ENCODE measurements at places on chromosomes 3 and 15.

DNA sequence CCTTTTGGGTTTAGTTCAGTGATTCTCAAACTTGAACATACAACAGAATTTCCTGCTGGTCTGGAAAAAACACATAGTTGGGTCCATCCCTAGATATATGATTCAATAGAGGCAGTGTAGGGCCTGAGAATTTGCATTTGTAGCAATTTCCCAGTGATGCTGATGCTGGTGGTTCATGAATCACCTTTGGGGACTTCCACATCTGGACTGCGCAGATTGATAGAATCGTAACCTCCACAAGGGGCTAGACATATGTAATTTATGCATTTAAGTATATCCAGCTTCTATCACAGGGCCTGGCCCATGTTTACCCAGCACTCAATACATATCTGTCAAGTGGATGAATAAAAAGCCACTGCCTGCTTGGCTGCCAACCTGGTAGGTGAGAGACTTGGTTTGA is 33.8 kb upstream of the SUCLG2 start:
- DNase-seq, result no peak

GRCh38 chr15:70375586-70375985 is 277.9 kb upstream of the TLE3 start:
- DNase-seq, result no peak

DNA sequence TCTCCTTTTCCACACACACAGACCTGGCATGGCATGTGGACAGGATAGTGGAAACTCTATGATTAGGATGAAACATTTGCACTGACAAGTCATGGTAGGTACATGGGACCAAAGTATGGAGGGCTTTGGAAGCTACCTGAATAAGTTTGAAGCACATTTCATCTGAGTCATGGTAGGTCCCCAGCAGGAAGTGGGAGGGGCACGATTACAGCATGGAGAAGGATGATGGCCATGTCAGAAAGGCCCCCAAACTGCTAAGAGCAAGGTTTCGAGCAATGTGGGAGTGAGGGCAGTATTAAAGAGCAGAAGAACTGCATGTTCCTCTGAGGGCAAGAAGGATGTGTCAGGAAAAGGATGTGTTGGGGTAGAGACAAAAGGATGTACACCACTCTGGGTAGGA is 51.5 kb upstream of the CSTA start:
- DNase-seq, result no peak

- DNase-seq, result no peak
Observed at GRCh38 chr3:131387796-131388489, 6.4 kb downstream of the NUDT16 start.

- DNase-seq, result no peak
Observed at GRCh38 chr3:130811557-130811956, 64.9 kb upstream of the PIK3R4 start.

DNA sequence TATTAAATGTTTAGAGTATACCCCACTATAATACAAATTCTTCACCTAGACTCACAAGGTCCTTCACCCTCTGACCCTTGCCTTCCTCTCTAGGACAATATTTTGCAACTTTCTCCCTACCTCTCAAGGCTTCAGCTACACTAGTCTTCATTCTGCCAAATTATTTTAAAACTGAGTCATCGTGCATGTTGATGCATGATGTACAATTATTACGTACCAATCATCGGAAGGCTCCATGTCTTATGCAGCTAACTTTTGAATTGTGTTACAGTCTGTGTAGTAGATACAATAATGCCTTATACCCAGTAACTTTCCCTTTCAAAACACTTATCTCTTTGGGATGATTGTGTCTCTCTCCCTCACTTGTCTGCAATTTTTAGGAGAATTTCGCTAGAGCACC is 98.5 kb upstream of the ROBO2 start:
- no peak for DNase-seq

- no peak for DNase-seq
Observed at GRCh38 chr3:185313693-185314246, 49.2 kb upstream of the MAP3K13 start.

DNA sequence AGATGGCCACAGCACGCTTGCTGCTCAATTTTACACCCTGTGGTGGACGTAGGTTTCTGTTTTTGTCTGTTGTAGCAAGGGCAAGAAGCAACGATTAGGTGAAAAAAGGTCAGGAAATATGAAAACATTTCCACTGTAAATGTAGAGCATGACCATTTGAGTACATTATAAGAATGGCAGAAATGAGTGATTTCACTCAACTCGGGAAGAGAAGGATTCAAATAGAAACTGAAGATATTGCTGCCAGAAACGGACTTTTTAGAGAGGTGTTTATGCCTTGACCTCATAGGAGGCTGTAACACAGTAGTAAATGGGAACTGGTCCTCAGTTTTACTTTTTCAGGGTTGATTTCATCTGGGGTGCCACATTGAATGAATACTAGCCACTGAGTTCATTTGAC is 33.1 kb upstream of the GASK1A start:
- DNase-seq, result no peak

DNA sequence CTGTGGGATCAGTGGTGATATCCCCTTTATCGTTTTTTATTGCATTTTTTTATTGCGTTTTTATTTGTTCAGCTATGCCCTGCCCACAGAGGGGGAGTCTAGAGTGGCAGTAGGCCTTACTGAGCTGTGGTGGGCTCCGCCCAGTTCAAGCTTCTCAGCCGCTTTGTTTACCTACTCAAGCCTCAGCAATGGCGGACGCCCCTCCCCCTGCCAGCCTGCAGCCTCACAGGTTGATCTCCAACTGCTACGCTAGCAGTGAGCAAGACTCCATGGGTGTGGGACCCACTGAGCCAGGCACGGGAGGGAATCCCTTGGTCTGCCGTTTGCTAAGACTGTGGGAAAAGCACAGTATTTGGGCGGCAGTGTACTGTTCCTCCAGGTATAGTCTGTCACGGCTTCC is 500.6 kb upstream of the MCTP2 start:
- DNase-seq, result no peak

DNA sequence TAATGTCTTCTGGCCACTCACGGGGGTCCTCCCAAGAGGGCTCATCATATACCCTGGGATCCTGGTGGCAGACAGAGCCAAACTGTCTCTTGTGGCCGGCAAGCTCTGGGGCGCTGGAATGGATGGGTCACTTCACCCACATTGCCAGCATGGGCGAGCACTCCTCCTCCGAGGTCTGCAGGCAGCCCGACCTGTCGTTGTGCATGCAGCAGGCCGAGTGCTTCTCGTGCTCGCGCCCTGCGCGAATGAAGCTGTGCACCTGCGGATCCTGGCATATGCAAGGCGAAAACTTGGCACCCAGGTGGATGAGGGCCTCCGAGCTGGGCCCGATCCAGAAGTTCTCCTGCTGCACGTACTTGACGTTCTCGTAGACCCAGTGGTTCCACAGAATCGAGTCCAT is 33.6 kb upstream of the GRIP2 start:
- no peak for DNase-seq

GRCh38 chr15:66063147-66063546 is 190.4 kb downstream of the MEGF11 start:
- no peak for DNase-seq

DNA sequence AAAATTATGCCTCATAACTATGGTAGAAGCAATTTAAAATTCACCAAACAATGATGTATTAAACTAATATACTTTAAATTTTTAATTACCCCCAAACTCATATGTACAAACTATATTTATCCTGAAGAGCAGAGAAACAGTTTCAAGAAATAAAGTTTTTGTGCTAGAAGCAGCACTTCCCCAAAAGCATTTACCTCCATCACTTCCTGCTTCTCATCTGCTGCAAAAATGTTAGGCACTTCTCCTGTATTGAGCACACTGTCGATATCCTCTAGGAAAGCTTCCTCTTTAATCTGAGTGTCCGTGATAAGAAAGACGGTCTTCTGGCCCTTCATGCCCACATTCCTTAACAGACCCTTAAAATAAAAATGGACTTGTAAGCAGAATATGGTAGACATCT is 101.5 kb upstream of the ASB14 start:
- DNase-seq, result no peak

DNA sequence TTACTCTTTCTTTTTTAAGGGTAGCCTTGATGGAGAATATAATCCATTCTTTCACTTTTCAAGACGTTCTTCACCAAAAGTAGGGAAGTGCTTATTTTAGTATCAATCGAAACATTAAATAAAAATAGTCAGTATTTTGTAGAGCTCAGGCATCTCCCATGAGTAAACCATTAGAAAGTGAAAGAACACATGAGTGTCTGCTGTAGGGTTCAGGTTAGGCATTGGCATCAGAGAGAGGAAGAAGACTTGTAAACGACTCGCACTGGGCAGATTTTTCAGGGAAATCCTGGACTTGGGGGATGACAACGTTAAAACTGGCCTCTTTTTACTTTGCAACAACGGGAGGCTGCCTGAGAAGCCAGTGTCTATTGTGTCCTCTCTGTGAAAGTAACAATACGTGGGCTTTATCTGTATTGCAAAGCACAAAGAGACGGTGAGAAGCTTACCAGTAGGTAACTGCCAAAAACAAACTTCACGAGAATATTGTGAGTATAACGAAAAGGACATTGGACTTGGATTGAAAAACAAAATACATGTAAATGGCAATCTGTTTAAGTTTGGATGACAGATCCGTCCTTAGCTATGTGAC is 451.7 kb downstream of the PYDC2 start:
- no peak for DNase-seq

DNA sequence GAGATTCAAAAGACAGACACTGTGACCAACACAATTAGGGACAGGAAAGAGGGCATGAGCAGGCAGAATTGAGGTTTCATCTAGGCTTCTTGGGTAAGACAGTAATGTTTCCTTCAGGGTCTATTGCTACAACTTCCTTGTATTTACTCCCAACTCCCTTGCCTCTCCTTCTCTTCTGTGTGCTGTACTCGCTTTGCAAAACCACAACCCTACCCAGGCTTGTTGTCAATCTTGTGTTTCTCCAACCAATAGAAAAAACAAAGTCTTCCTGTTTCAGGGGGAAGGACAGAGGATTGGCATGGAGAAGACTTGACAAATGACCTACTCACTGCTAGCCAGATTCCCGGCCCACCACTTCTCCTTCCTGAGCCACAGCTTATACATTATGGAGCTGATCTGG is 36.3 kb upstream of the MASP1 start:
- DNase-seq, result no peak

DNA sequence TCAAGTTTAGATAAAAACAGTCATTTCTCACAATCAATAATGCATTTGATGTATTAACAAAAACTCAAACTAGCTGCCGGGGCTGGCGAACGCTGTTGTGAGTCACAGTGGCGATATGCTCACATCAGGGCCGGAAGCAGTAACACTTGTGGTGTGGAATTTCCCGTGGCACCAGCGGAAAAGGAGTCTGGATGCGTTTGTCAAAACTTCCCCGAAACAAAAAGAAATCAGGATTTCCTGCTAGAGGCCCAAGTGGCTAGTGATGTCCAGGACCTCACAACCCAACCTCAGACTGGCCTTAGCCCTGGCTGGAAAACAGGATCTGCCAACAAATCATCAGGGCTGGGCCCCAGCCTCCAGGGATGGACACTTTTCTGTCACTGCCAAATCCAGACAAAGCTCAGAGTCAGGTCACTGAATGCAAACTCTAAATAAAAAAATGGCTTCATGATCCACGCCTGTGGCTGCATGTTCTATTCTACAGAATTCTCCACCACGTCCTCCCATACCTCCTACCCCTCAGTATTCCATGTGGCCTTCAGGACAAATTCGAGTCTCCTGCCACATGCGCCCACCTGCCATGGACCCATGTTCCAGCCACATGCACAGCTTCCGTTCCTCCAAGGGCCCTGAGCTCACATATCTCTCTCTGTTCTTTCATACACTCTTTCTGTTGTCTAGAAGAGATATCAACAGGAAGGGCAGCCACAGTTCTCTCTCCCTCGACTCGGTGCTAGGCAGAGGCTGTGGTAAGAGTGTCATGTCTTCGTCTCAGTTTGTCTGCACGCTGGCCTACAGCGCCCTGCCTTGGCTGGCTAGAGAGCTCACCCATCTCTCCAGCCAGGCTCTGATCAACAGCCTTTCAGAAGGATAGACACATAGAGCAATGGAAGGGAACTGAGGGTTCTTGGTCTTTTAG is 35.4 kb downstream of the EHD4 start:
- peak; percentile 33 for DNase-seq
